H4 (cell line): ENCODE measurements at places on chromosomes 12 and 14. TPM values are rescaled to one million over a fixed set of nuclear protein-coding genes. Genes with fewer than 3 reads are reported as not detected.
A peak's percentile ranks its signal among the peaks of the same experiment; 100 is the strongest.

DNA sequence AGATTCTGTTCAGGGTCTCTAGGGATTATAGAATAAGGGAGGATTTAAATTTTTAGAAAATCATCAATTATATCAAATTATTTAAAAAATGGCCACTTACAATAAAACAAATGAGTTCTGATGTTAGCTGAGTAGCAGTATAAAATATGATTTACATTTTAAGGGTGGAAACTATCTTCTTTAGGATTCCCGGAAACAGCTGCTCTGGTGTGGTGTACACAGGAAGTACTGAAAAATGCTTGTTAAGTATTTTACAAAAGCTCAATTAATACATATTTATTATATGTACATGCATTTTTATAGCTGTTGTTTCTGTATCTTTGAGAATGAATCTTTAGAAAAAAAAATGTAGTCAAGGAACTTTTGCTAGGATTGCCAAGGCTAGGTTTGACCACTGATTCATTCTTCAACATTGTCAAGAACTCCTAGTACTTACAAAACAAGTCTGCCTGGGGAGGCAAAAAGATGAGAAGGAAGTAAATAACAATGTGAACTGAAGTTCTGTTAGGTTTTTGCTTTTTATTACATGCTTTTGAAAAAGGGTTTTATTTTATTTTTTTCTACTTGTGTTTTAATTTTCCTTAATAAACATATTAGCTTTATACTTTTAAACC lies 48.0 kb downstream of the ARF6 start:
- no peak for DNase-seq

DNA sequence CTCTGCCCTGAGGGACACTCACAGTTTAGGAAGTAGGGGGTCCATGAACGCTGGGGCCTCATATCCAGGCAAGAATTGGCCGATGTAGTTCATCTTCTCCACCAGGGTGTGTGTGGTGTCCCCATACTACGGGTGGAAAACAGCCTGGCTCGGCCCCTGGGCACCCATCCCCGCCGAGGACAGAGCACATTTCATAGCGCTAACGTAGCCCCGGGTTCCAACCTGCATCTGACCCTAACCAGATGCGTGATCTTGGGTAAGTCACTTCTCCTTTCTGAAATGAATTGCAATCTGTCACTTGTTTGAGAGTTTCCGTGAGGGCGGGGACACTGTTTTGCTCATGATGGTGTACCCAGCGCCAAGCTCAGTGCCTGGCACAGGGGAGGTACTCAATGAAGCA lies 9.0 kb downstream of the HPD start:
- DNase-seq: no peak

- DNase-seq: no peak
Measured at GRCh38 chr14:39740454-39740853, 308.2 kb upstream of the FBXO33 start.

GRCh38 chr14:67413806-67414769 lies 2.1 kb upstream of the PLEK2 start:
- peak; percentile 87 for DNase-seq

GRCh38 chr12:47080725-47081502 lies 1.2 kb upstream of the AMIGO2 start:
- DNase-seq: peak; percentile 64

DNA sequence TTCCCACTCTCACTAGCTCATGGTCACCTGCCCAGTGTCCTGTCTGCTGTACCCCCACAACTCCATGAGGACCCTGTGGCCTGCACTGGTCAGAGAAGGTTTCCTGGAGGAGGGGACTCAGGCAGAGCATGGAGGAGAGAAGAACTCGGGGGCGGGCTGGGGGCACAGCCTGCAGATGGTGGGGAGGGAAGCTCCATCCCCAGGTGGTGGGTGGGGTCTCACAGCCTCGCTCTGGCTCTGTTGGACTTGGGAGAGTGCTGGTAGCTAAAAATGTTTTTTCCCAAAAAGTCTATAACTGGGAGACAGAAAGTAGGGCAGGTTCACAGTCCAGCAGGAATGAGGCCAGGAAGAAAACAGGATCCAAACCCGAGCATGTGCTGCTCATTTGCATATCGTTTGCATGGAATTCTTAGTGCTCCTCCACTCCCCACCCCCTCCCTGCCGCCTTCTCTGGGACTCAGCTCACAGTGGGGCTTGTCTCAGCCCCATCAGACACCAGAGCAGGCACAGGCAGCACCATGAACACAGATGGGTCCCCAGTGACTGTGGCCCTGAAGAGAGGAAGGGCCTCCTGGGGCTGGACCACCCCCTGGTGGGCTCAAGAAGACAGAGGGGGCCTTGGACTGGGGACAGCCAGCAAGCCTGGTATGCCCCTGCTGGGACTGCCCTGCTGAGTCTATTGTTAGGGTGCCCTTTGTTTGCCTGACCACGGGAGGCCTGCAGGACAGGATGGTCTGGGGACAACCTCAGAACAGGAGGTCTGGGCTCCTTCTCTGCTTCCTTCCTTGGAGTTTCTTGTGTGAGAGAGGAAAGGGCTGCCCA lies 67.0 kb upstream of the SFSWAP start:
- no peak for DNase-seq

- DNase-seq: no peak
Measured at GRCh38 chr12:18905134-18905533, 167.2 kb downstream of the CAPZA3 start.

DNA sequence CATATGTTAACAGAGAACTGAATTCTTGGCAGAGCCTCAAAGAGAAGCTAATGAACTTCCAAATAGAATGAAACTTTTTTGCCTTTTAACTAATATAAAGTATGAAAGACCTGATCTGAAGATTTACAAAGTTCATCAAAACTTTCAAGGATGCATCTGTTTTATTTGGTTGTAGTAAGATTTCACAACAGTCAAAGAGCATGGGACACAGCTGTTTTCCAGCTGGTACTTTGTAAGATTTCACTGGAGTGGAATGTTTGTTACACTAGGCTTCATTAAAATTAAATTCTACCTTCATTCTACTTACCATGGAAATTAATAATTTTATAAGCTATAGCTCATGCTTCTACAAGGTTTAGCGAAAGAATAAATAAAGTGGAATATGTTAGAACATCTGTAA lies 351.2 kb downstream of the SLC6A15 start:
- DNase-seq: no peak

- no peak for DNase-seq
Measured at GRCh38 chr12:131057211-131057721, 103.6 kb downstream of the ADGRD1 start.

DNA sequence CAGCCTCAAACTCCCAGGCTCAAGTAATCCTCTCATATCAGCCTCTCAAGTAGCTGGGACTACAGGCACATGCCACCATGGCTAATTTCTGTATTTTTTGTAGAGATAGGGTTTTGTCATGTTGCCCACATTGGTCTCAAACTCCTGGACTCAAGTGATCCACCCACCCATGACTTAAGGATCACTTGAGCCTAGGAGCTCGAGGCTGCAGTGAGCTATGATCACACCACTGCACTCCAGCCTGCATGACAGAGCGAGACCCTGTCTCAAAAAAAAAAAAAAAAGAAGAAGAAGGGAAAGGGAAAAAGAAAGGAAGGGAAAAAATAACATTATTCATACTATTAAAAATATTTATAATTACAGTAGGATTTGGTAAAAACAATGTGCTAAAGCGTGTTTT lies 19.2 kb downstream of the EPS8 start:
- DNase-seq: no peak

GRCh38 chr12:53532524-53533445 lies 25.5 kb upstream of the NPFF start:
- no peak for DNase-seq

GRCh38 chr12:121534495-121535148 lies 46.2 kb downstream of the KDM2B start:
- no peak for DNase-seq

- peak; percentile 26 for DNase-seq
Measured at GRCh38 chr12:43692064-43692463, 66.5 kb downstream of the PUS7L start.

The WNT1 gene
- not detected in 2 replicates for total RNA-seq

DNA sequence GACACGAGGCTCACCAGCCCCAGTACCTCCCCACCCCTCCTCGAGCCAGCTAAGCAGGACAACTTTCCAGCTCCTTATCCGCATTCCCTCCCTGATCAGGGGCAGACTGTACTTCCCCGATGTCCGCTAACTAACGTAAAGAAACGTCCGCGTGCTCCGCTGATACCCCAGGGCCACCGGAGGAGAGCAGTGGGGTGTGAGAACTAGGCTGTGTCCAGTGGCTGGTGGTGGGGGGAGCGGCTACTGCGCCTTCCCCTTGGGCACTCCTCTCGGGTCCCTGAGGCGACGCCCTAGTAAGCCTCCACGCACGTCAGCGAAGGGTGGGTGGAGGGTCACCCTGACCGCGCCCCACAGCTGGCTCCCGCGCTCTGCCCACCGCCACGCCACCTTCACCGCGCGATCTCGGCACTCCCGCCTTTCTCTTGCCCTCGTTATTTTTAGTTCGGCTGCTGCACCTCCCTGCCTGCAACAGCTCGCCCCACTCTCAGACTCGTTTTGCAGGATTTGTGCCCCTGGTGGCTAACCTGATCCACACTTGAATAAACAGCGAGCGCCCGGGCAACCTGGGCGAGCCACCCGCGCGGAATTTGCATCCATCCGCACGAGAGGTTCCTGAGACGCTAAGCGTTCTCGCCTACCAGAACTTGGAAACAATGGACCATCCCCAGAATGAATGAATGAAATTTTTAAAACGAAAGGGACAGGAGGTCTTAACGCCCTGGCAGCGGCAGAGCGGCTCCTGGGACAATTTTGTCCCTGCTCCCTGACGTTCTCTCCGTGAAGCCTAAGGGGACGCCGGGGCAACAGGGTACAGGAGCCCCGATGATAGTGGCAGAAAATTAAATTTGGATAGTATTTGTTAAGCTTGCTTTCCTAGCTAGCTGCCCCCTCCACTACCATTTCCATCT lies 6.9 kb upstream of the BMP4 start:
- no peak for DNase-seq

DNA sequence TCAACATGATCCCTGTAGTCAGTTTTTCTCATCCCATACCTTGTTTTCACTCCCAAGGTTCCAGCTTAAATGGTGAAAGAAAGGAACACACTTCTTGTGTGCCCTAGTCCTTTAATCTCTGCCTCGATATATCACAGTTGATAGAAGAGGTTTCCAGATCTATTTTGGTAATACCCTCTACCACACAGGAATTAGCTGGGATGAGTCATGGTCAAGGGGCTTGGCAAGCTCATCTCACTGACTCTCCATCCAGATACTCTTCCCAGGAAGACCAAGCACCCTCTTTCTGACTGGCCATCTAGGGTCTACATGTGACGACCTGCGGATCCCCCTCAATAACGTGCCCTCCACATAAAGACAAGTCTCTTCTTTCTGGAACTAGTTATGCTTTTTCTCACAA lies 277.9 kb downstream of the ITPR2 start:
- DNase-seq: no peak

The MYH6 gene
- not detected in 2 replicates for total RNA-seq

DNA sequence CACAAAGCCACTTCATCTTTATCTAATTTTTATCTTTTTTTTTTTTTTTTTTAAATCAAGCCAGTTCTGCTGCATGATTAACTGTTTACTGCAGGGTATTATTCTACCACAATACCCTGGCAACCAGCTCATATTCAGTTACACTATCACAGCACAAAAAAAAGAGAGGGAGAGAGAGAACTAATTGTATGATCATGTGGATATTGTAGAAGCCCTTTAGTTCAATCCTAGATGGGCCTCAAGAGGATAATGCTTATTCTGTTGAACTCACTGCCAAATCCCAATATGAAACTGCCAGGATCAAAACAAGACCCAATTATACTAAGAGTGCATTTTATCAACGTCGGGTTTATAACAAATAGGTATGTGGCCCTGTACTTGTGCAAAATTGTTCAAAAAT lies 51.5 kb downstream of the MED13L start:
- no peak for DNase-seq

GRCh38 chr12:83361475-83361874 lies 674.8 kb downstream of the TMTC2 start:
- no peak for DNase-seq

GRCh38 chr12:65695113-65695865 lies 129.0 kb upstream of the HMGA2 start:
- peak; percentile 98 for DNase-seq

DNA sequence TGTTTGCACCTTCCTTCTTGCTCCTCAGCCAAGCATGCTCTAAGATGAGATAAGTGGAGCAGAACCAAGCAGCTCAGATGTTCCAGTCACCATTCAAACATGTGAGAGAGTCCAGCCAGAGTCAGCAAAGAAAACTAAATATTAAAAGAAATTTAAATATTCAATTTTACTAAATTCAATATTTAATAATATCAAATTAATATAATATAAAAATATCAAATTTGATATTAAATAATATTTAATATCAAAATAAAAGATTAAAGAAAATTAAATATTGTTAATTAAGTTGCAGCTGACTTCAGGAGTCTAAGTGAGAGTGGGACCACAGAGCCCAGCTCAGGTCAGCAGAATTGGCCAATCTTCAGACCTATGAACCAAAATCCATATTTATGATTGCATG lies 526.1 kb upstream of the FLRT2 start:
- no peak for DNase-seq

The PPFIA2 gene
- total RNA-seq: 0.08 and 0.33 TPM in 2 replicates

- DNase-seq: no peak
Measured at GRCh38 chr12:115620816-115621215, 656.7 kb downstream of the MED13L start.

- DNase-seq: no peak
Measured at GRCh38 chr14:104752423-104752734, 568 bp upstream of the SIVA1 start.

DNA sequence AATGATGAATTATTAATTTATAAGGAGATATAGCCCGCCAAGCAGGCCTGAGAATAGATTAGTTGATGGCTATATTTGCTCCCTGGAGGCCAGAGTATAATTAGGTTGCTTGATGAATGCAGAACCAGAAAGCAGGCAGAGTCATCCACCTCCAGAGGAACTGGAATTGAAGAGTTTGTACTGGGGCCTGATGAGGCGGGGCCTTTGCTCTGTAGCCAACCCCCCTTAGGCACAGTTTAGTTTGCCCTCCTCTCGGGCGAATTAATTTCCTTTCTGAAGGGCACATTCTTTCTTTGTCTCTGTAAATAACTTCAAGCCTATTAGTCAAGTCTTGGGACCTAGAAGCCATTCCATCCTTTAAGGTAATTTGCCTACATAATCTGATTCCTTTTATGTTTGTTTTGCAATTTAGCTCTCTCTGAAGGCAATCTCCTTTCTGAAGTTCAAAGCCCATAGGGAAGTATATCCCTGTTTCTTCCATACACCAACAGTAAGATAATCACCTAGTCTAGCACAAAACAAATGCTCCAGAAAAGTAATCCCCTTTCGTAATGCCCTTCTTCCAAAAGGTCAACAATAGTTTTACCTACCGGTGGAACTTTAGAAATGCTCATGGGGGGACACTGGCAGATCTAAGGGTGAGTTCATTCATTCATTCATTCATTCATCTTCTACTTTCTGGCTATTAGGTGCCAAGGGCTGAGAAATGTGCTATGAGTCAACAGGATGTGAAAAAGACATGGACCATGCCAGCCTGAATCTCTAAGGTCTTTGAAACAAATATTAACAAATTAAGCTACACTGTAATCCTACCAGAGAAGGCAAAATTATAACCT lies 84.8 kb upstream of the NUDT4 start:
- DNase-seq: no peak

The PSME2 gene
- total RNA-seq: 346 and 383 TPM in 2 replicates

GRCh38 chr14:103105580-103106150 lies 11.1 kb downstream of the EXOC3L4 start:
- no peak for DNase-seq

GRCh38 chr12:93115646-93116045 lies 186.6 kb upstream of the EEA1 start:
- no peak for DNase-seq

The LRTM2 gene
- not detected in 2 replicates for total RNA-seq

The IL23A gene
- 0.23 TPM in 1 of 2 replicates, not detected in the other for total RNA-seq

The FAM181A gene
- total RNA-seq: not detected in 2 replicates

The DNAH10 gene
- 0.02 and 0.17 TPM in 2 replicates for total RNA-seq
